GOT3 (cell line): ENCODE measurements at places on chromosomes 4 and X.
A peak's percentile ranks its signal among the peaks of the same experiment; 100 is the strongest.

DNA sequence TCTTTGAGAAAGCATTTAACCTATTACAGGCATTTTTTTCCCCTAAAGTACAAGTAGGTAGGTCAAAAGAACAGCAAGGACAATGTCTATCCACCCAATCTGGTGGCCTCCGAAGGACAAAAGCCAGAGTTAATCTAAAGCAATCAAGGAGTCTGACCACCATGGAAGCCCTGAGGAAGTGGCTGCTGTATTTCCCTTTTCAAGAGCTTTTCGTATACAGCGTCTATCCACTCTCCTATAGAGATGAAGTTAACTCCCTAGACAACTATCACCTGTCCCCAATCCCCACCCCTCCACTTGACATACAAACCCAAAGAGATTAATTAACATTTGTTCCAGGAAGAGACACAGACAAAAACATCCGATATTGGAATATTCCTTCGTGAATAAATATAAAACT is 85.5 kb downstream of the SNCA start:
- DNase-seq = no peak

- no peak for DNase-seq
Measured at GRCh38 chrX:39396358-39396995, 595.2 kb downstream of the MID1IP1 start.

DNA sequence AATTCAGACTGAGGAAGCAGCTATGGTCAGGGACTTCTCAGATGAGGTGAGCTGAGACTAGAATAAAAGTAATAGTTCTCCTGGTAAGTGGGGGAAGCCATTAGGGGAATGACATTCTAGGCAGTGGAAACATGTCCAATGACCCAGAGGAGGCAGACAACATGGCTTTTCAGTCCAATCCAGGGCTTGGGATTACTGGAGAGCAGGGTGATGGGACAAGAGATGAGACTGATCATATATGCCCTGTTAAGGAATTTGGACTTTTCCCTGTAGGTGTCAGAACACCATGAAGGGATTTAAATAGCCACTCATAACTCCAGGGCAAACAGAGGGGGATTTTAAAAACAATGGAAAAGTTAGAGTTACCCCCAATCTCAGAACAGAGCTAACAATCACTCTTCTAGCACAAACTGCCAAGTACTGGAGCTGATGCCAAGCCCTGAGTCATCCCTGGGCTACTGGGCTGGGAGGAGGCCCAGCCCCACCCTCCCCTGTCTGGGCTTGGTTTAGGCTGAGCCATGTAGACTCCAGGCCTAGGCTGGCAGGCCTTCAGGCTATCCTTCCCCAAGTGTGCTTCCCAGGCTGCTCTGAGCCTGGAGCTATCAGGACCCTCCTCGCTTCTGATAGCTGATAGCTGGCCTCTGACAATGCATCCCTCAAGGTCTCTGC is 22.7 kb upstream of the MSN start:
- no peak for DNase-seq

DNA sequence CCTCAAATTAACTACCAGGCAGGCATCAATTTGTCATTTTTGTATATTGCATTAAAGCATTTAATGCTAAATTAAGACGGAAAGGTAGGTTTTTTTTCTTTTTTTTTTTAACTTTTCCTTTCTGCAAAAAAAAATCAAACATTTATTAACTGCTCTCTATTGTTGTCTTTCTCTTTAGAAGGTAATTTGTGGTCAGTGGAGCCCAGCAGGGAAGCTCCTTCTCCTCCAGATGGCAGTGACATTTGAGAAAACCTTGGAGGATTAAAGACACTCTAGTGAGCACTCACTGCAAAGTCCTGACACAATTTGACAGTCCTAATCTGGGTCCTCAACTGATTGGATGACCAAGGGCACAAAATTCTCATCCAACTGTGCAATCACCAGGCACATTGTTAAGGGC is 102.4 kb downstream of the SLIT2 start:
- no peak for DNase-seq

GRCh38 chrX:117400839-117401238 is 715.8 kb downstream of the KLHL13 start:
- no peak for DNase-seq

GRCh38 chrX:130091980-130092522 is 18.2 kb downstream of the ELF4 start:
- no peak for DNase-seq

- DNase-seq = no peak
Measured at GRCh38 chr4:2286904-2287593, 25.1 kb upstream of the MXD4 start.

DNA sequence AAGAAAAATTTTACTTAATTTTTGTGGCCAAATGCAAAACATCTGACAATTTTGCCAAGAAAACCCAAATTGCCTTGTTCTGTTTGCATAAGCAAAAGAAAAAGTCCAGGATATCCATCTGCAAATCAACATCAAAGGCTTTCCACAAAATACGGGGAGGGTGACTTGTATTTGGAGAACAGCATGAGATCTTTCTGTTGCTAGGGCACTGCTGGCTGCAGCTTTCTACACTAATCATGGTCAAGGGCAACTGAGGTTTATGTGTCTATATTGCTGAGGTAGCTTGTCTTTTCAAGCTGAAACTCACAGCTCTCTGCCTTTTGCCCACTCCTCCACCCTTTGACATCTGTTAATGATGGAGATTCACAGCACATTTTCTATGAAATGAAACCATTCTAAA is 389.1 kb downstream of the NKX6-1 start:
- DNase-seq = no peak

GRCh38 chr4:173243917-173244658 is 75.5 kb downstream of the GALNT7 start:
- no peak for DNase-seq

DNA sequence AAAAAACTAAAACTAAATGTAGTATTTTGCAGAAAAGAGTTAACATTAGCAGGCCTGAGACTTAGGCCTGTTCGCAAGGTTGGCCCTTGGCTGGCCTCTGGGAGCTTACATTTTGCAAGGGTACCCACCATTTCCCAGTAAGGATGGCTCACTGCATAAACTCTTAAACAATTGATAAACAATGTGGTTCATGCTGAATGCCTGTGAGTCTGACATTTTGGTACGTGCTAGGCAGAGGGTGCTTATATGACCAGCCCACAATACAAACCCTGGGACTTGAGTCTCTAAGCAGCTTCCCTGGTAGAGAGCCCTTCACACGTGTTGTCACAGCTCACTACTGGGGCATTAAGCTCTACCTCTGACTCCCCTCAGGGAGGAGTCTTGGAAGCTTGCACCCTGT is 7.4 kb downstream of the PRPS2 start:
- DNase-seq = no peak

DNA sequence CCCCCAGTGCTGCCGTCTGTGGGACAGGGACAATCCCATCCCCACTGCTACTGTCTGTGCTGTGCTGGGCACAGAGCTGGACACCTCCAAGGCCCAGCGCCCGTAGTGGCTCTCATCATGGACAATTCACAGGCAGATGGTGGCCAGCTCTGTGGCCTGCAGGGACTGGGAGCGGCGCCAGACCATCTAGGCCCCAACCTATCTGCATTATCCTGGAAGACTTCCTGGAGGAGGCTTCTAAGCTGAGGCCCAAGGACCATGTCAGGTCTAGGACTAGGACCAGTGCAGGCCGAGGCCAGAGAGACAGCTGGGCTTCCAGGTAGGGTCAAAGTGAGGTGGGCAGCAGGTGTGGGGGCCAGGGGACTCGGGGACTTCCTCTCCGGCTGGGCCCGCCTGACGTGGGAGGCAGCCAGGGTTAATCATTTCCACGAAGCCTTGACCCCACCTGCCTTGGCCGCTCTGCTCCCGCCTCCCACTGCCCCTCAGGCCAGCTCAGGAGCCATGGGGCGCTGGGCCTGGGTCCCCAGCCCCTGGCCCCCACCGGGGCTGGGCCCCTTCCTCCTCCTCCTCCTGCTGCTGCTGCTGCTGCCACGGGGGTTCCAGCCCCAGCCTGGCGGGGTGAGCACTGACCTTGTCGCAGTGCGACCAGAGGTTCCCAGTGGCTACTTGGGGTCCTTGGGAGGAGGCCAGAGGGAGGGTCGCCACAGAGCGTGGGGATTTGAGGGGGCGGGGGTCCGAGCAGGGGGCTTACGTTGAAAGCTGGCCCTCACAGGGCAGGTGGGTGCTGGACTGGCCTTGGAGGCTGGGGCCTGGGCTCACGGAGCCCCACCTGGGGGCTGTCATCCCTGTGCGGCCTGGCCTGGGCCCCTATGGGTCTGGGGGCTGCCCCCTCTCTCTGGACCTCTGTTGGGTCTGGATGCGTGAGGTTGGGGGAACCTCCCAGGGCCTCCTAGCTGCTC is at the start of gene HGFAC:
TSS of gene HGFAC (plus strand) at position 468 of the 959 bp plus-strand sequence. CDS start at position 502, 34 bp downstream.
- no peak for DNase-seq

- DNase-seq = no peak
Measured at GRCh38 chr4:653080-653821, 20.8 kb downstream of the ATP5ME start.

- no peak for DNase-seq
Measured at GRCh38 chr4:105137121-105137875, 9.4 kb upstream of the TET2 start.

GRCh38 chr4:174460684-174461083 is 61.6 kb downstream of the HPGD start:
- no peak for DNase-seq

DNA sequence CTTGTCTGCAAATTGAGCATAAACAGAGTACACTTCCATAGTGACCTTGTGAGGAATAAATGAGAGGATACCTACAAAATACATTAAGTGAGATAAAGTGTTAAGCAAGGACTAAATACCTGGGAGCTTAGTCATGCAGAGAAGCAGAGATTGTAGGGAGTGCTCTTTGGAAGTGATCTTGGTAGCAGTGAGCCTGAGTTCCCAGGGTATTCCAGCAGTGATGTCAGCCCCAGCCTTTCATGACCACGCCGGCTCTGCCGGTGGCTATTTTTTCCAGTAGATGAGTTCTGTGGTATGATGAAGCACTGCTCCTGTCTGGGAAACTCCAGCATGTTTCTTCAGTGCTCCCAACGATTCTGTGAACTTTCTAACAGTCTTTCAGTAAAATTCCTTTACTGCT is 391.5 kb upstream of the IGFBP7 start:
- DNase-seq = peak; percentile 1

DNA sequence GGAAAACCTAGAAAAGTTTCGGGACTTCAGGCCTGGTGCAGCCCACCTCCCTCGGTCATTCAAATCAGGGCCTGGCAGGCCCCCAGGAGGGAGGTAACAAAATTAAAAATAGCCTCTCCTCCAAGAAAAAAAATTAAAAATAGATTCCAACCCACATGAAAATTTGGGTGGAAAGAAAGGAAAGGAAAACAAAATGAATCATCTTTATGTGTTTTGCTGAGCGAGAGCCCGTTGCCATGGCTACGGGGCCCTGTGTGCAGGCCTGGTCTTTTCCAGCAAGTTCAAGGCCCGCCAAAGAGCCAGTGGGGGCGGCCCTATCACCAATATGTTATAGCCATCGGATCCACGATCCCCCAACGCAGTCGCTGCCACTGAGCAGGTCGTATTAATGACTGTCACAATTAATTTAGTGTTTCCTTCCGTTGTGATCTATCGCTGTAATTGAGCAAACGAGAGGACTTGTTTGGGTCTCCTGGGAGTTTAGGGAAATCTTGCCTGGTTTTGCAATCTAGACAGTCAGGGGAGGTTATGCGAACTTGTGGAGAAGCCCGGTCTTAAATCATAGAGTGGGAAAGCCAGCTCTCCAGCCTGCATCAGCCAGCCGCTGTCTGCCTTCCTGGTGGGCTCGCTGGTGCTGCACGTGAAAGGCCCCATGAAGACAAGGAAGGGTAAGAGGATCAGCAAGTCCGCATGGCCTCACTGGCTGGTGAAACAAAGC is 452.4 kb downstream of the BCOR start:
- DNase-seq = peak; percentile 85

DNA sequence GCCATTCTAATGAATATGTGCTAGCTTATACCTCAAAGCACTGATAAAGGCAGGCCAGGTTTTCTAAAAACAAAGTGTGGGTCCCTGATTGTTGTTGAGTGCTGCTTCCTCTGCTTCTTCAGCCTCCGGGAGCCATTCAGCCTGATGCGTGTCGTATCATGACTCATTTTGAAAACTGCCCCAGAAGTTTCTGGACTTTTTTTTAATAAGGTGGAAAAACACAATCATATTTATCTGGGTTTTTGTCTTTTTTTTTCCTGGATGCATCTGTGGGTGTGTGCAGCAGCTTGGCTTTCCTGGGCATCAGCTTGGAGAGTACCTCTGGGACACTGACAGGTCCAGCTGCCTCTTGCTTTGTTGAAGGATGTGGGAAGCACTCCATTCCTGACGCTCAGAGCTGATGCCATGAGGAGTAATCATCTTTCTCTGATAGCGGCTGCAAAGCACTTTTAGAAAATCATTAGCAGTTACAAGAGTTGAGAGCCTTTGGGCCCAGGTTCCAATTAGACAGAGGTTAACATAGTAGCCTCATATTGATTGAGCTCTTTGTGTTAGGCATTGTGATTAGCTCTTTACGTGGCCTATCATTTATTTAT is 66.9 kb downstream of the PARM1 start:
- no peak for DNase-seq

DNA sequence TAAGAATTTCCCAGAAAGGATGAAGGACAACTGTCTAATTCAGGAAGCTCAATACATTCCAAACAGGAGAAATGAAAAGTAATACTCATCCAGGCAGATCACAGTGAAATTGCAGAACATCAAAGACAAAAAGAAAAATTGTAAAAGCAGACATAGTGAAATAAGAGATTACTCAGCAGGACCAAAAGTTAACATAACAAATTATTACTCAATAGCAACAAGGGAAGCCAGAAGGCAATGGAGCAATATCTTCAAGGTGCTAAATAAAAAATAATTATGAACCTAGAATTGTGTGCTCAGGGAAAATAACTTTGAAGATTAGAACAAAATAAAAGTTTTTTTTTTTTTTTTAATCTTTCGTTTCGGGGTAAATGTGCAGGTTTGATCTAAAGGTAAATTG is 30.5 kb upstream of the ENPP6 start:
- no peak for DNase-seq

DNA sequence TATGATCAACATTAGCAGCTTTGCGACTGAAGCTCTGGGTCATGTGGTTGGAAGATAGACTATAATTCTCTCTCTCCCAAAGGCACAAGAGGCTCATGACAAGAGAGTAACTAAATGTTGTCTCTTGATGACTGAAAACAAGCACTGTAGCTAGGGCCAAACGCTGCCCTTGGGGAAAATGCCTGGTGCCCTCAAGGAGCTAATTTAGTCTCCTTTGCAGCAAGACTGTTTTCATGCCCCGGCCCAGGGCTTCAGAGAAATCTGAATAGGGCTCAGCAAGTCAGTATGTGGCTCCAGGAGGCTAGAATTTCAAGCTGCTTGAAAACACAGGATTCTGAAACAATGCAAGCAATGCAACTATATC is 411.9 kb downstream of the GPAT3 start:
- DNase-seq = no peak

DNA sequence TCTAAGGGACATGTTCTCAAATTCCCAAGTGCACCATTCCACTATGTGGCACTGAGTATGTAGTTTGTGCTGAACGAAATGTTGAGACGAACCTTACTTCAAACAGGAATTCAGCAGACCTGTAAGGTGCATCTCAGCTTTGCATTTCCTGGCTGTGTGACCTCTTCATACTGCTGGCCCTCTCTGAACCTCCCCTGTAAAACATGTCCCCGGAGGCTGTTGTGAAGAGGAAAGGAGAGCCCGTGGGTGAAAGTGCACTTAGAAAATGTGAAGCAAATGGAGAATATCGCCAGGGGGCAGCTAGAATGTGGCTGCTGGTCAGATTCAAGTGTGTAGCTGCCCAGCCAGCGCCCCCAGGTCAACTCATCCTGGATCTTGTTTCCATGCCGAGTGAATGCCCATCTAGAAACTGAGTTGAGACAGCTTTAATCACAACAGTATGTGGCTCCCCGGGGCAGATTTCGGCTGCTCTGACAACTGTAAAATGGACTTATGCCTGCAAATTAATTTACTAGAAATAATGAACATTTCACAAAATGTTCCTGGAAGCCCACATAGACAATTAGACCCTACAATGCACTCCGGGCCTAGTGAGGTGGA is 263.3 kb downstream of the EVC2 start:
- DNase-seq = no peak
